ENCODE measurements at places on chromosomes 1 and 21.
A peak's percentile ranks its signal among the peaks of the same experiment; 100 is the strongest.

GRCh38 chr21:33541105-33541711 is 709 bp downstream of the GART start:
- DNase-seq = no peak

- no peak for DNase-seq
These were observed 6.9 kb downstream of the ANKRD35 start for GRCh38 chr1:145878724-145879123.

GRCh38 chr1:98386675-98387440 is 274.7 kb upstream of the SNX7 start:
- no peak for DNase-seq

- no peak for DNase-seq
These were observed 175.5 kb downstream of the CYYR1 start for GRCh38 chr21:26397545-26397944.

DNA sequence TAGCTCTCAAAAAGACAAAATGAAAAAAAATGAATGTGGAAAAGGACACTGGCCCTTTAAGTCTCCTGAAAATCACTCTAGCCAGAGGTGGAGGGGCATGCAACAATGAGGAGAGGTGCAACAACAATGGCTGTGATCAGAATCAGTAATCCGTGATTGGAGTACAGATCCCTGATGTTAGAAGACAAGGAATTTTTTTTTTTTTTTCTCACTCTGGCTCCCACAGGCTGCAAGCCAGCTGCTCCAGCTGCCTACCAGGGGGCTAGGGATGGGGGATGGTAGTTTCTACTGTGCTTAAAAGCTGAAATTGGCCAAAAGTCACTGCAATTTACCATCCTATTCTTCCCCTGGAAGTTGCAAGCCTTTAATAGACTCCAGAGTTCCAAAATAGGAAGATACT is 54.5 kb downstream of the STYXL2 start:
- DNase-seq = no peak

DNA sequence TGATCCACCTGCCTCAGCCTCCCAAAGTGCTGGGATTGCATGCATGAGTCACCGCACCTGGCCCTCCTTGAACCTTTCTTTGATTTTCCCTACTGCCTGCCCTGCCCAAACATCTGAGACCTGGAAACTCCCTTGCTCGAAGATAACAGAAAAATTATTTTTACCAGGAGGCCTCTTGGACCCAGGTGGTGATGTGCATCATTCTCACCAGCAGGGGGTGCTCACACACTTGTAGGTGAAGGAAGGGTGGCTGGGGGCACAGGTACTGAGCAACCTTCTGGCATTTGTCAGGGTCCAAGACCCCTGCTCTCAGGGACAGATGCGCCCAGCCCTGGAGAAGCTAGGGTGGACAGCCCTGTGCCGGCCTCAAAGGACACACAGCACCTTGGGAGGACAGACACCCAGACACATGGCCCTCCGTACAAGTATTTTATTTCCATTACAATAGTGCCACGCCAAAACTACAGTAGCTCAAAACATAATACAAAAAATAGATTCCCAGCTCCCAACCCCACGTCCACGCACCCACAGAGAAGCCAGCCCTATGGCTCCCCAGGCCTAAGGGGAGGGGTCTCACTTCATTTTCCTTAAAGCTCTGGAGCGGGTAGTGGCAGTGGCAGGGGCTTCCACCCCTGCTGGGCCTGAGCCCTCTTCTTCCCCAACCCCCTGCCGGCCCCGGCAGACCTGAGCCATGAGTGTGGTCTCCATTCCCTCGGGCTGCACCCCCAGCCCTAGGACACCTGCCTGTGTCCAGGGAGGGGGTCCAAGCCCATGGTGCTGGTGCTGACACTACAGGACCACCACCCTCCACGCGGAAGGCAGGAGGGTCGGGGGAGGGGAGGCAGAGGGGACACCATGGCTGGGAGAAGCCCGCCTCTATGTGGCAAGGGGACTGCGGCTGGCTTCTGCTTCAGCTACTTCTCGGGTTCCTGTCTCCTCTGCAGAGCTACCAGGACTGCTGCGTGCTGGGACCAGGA is 40.4 kb upstream of the EIF4G3 start:
- peak; percentile 33 for DNase-seq

Measured in AG08395 (cell line).